ENCODE measurements at places on chromosomes 6 and 20. TPM values are rescaled to one million over a fixed set of nuclear protein-coding genes. Genes with fewer than 3 reads are reported as not detected.

GRCh38 chr6:37257320-37257633, 295 bp upstream of the TBC1D22B start:
- no peaks in the 10 kb centered on the region for H3K27me3 ChIP-seq

Gene NUP43
- total RNA-seq = 35.7 TPM

DNA sequence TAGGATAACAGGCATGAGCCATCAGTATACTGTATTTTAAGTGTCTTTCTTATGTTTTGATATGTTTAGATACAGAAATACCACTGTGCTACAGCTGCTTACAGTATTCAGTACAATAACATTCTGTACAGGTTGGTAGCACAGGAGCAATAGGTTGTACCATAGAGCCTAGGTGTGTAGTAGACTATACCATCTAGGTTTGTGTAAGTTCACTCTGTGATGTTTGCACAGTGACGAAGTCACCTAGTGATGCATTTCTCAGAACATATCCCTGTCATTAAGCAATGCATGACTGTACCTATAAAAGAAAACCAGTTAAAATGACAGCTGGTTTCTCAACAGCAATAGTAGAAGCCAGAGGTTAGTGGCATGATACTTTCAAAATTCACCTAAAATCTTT, 3.0 kb upstream of the ZBTB24 start:
- no peaks in the 10 kb centered on the region for H3K27me3 ChIP-seq
- no peak for DNase-seq
- no peak overlapping the region for H3K27ac ChIP-seq
- peaks cover 5% of the 10 kb centered on the region for H3K36me3 ChIP-seq
- H3K4me1 ChIP-seq = peaks cover 27% of the 10 kb centered on the region

DNA sequence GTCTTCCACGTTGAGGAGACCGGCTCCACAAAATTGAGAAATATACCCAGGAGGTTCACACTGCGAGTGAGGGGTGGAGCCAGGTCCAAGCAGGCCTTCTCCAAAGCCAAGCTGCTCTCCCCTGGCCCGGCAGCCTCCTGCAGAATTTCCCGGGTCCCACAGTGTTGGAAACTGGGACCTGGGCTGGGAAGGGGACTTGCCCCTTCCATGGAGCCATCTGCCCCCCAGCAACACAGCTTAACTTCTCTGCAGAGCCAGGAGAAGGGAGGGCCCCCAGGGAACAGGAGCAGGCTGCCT, 35.4 kb downstream of the MDFI start:
- H3K27me3 ChIP-seq = peaks cover 3% of the 10 kb centered on the region
- no peaks in the 10 kb centered on the region for H3K4me1 ChIP-seq
- no peak for DNase-seq
- H3K36me3 ChIP-seq = no peaks in the 10 kb centered on the region
- no peak overlapping the region for H3K27ac ChIP-seq

DNA sequence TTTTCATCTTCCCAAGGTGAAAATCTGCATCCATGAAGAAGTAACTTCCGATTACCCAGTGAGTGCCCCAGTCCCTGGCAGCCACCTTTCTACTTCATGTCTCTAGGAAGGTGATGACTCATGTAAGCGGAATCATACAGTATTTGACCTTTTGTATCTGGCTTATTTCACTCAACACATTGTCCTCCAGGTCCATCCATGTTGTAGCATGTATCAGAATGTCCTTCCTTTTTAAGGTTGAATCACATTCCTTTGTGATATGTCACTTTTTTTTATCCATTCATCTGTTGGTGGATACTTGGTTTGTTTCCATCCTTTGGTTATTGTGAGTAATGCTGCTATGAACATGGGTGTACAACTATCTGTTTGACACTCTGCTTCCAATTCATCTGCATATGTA, 176.3 kb upstream of the CDYL start:
- no peaks in the 10 kb centered on the region for H3K4me1 ChIP-seq
- H3K36me3 ChIP-seq = no peaks in the 10 kb centered on the region
- no peak overlapping the region for H3K4me3 ChIP-seq
- no peaks in the 10 kb centered on the region for H3K27me3 ChIP-seq
- H3K27ac ChIP-seq = no peak overlapping the region

Gene TREML2
- not detected for total RNA-seq

Gene CRISP2
- total RNA-seq = not detected

DNA sequence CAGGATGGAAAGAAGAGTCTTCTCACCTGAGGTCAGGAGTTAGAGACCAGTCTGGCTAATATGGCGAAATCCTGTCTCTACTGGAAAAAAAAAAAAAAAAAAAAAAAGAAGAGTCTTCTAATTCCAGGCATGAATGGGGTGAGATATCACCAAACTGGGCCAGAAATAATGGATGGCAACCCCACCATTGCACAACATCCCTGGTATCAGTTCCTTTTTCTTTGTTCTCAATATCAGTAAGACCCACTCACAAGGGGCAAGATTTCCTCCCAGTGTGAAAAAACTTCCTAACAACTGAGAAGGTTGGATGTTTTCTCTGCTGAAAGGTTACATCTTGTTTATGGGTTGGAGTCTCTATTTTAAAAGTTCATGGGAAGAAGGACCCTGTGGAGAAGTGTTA, 23.6 kb upstream of the NR2E1 start:
- no peaks in the 10 kb centered on the region for H3K4me1 ChIP-seq
- no peaks in the 10 kb centered on the region for H3K36me3 ChIP-seq
- DNase-seq = peak; percentile 47
- no peaks in the 10 kb centered on the region for H3K27me3 ChIP-seq

Gene RAB32
- not detected for total RNA-seq

Gene FAM162B
- total RNA-seq = not detected

Gene VSX1
- not detected for total RNA-seq

GRCh38 chr6:160801418-160801817, 99.4 kb downstream of the PLG start:
- no peak overlapping the region for H3K27ac ChIP-seq
- H3K4me3 ChIP-seq = no peak overlapping the region
- H3K4me1 ChIP-seq = no peaks in the 10 kb centered on the region

Gene RSPH9
- not detected for total RNA-seq

Gene PTCRA
- total RNA-seq = not detected

Gene HRH3
- total RNA-seq = not detected

- H3K4me3 ChIP-seq = peak overlapping the region; percentile 89
- peaks cover 31% of the 10 kb centered on the region for H3K4me1 ChIP-seq
- H3K36me3 ChIP-seq = no peaks in the 10 kb centered on the region
- no peaks in the 10 kb centered on the region for H3K27me3 ChIP-seq
Measured at GRCh38 chr6:31822036-31822821, 5.3 kb upstream of the HSPA1B start.

DNA sequence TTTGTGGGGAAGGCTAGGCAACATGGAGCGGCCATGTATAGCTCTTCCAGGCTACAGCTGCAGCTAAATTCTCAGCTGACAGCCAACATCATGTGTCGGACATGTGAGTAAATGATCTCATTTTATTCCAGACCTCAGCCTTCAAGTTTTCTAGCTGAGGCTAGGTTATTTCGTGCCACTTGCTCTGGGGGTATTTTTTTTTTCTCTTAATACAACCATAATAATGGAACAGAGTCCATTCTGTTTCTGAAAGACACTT, 573.5 kb downstream of the CD109 start:
- H3K36me3 ChIP-seq = no peaks in the 10 kb centered on the region
- H3K27me3 ChIP-seq = no peaks in the 10 kb centered on the region
- DNase-seq = no peak
- no peak overlapping the region for H3K4me3 ChIP-seq
- no peak overlapping the region for H3K27ac ChIP-seq

Gene CEP250
- 10.2 TPM for total RNA-seq

- DNase-seq = no peak
- no peak overlapping the region for H3K4me3 ChIP-seq
- no peaks in the 10 kb centered on the region for H3K27me3 ChIP-seq
- no peak overlapping the region for H3K27ac ChIP-seq
- H3K36me3 ChIP-seq = no peaks in the 10 kb centered on the region
- H3K4me1 ChIP-seq = no peaks in the 10 kb centered on the region
Measured at GRCh38 chr6:15393605-15394004, 147.7 kb downstream of the JARID2 start.

- H3K4me1 ChIP-seq = no peaks in the 10 kb centered on the region
- H3K27ac ChIP-seq = no peak overlapping the region
- H3K27me3 ChIP-seq = no peaks in the 10 kb centered on the region
Measured at GRCh38 chr20:2116170-2116940, 14.7 kb downstream of the STK35 start.

DNA sequence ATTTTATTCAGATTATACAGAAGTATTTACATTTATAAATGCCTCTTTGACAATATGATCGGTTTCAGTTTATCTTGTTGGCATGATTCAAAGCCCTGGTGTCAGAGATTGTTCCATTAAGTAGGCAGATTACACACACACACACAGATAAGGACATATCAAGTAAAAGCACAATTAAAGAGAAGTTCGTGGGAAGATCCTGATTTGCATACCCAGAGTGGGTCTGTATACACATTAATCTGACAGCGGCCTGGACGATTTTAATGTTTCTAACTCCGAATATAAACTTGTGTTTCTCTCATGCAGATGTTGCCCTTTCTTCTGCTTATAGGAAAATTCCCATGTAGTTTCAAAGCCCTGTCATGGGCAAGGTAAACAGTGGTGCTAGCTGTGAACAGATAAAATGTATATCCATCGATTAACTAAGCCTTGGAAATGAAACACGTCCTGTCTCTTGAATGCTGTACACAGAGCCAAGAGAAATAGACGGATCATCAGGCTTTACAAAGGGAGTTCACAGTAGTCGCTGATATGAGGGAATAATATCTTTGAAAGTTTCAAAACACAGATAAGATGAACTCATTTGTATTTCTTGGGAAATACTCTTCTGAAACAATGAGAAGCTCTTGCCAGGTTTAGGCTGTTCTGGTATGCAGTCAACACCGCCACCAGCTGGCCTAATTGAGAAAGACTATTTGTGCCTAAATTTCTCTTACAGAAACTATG, 108.2 kb upstream of the GMDS start:
- no peak overlapping the region for H3K27ac ChIP-seq
- no peaks in the 10 kb centered on the region for H3K27me3 ChIP-seq
- H3K4me1 ChIP-seq = peaks cover 41% of the 10 kb centered on the region
- H3K36me3 ChIP-seq = no peaks in the 10 kb centered on the region

DNA sequence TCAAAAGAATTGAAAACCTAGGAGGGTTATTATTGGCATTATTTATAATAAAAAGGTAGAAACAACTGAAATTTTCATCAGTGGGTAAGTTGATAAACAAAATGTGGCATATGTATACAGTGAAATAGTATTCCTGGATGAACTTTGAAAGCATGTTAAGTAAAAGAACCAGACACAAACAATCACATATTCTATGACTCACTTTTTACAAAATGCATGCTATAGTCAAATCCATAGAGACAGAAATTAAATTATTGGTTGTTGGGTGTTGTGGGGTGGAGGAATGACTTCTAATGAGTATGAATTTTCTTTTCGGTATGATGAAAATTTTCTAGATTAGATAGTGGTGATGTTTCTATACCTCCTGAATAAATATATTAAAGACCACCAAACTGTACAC, 94.6 kb downstream of the LRRC1 start:
- H3K36me3 ChIP-seq = no peaks in the 10 kb centered on the region
- H3K27ac ChIP-seq = no peak overlapping the region
- H3K4me1 ChIP-seq = peaks cover 5% of the 10 kb centered on the region
- no peak overlapping the region for H3K4me3 ChIP-seq
- no peak for DNase-seq

Gene RHAG
- total RNA-seq = not detected

GRCh38 chr6:106750142-106750918, 121.0 kb downstream of the QRSL1 start:
- H3K27ac ChIP-seq = peak overlapping the region; percentile 99
- no peak overlapping the region for H3K4me3 ChIP-seq
- no peaks in the 10 kb centered on the region for H3K36me3 ChIP-seq
- no peaks in the 10 kb centered on the region for H3K27me3 ChIP-seq
- peaks cover 87% of the 10 kb centered on the region for H3K4me1 ChIP-seq

DNA sequence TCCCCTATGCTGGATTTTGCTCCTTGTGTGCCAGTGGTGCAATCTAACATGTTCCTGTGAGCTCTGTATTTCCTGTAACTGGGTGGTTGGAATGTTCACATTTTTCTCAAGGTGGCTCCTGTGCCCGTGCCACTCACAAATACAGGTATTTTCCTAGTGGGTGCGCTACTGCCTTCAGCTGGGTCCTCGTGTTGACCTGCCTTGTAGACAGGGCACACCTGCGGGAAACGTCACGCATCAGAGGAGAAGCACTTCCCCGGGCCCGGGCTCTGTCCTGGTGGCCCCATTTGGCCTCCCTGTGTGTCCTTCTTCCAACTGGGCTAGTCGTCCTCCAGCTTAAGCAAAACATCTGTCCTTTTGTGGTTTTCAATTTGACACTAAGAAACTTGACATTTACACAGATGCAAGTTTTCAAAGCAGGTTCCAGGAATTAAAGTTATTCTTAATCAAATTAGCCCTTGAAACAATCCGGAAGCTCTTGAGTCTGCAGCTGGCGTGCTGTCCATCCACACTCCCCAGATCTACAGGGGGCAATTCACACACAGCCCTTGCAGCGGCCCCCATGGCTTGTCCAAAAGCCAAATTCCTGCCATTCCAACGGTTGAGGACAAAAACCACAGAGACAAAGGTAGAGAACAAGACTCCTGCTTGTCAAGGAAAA, 275.1 kb downstream of the CDC5L start:
- H3K4me3 ChIP-seq = no peak overlapping the region
- DNase-seq = no peak
- H3K27me3 ChIP-seq = no peaks in the 10 kb centered on the region
- no peaks in the 10 kb centered on the region for H3K4me1 ChIP-seq

Gene SAMHD1
- total RNA-seq = 26.4 TPM

DNA sequence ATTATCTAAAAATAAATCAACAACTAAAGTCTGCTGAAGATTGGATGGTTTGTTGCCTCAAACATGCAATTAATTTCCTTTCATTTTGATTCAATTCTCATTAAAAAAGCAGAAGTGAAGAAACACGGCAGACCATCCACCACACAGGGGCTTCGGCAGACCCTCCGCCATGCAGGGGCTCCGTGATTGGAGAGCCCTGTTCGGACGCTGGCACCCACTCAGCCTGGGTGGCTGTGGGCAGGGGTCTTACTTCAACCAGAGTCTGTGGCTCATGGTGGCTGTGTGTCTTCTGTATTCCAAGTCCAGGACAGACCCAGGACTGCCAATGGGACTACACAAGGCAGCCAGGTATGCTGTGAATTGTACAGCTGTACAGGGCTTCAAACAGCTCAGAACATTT, 86.9 kb upstream of the FRMD1 start:
- no peaks in the 10 kb centered on the region for H3K27me3 ChIP-seq
- no peaks in the 10 kb centered on the region for H3K4me1 ChIP-seq
- H3K36me3 ChIP-seq = no peaks in the 10 kb centered on the region
- H3K27ac ChIP-seq = no peak overlapping the region
- DNase-seq = no peak

Gene CYP21A2
- not detected for total RNA-seq

Gene CASS4
- not detected for total RNA-seq

Gene OSTM1
- total RNA-seq = 27.1 TPM

Gene CCN5
- total RNA-seq = not detected

Gene TINAG
- total RNA-seq = not detected

GRCh38 chr20:50514750-50515149, 4.6 kb downstream of the PTPN1 start:
- no peaks in the 10 kb centered on the region for H3K27me3 ChIP-seq
- peaks cover 39% of the 10 kb centered on the region for H3K4me1 ChIP-seq
- no peak overlapping the region for H3K27ac ChIP-seq
- no peak overlapping the region for H3K4me3 ChIP-seq
- no peaks in the 10 kb centered on the region for H3K36me3 ChIP-seq

Measured in Karpas-422 (cell line).